ENCODE measurements at places on chromosomes 1 and 21.
A peak's percentile ranks its signal among the peaks of the same experiment; 100 is the strongest.

DNA sequence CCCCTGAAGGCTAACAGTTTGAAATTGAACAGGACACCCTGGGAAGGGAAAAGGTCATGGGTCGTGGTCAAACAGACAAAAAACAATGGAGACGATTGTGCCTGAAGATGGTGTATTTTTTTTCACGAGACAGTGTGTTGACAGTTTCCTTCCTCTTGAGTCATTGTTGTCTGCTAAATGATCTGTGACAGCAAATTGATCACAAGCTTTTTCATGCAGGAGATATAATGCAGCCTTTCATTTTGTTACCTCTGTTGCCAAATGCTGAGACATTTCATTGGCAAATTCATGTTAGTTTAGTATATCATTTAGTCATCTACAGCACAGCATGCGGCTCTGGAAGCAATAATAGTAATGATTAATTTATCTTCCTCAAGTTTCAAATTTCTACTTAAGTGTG is 27.7 kb downstream of the UBE2U start:
- no peak for DNase-seq

- no peak for DNase-seq
Measured at GRCh38 chr1:112575154-112575804, 43.7 kb downstream of the ST7L start.

DNA sequence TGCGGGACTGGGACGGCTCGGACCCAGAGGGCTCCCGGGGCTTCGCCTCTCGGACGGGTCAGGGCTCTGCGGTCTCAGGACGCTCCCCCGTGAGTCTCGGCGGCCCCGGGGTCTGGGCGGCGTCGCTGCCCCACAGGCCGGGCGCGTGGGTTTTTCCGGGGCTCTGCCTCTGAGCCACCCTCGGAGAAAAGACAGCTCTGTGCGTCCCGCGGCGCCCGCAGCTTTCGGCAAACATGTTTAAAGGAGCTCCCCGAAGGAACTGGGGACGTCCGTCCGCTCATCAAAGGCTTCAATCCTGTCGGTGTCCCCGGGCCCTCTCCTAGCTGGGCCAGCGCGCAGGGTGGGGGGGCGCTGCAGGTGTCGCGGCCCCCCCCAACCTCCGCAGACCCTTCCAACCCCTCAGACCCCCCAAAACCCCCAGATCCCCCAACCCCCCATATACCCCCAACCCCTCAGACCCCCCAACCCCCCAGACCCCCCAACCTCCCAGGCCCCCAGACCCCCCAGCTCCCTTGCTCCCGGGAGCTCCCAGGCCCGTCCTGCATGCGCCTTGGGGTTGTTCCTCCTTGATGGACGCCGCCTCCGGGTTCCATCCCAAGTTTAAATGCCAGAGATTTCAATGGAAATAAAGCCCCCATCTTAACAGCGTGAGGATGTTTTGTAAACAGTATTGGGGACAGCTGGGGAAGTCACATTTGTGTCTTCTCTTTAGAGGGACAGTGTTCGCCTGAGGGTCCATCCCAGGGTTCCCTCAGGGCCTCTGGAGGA is 996 bp upstream of the C1orf159 start:
- no peak for DNase-seq

GRCh38 chr1:151945725-151946722 is 36.7 kb upstream of the THEM4 start:
- DNase-seq: peak; percentile 100

GRCh38 chr1:37031429-37031828 is 2.9 kb downstream of the GRIK3 start:
- DNase-seq: no peak

DNA sequence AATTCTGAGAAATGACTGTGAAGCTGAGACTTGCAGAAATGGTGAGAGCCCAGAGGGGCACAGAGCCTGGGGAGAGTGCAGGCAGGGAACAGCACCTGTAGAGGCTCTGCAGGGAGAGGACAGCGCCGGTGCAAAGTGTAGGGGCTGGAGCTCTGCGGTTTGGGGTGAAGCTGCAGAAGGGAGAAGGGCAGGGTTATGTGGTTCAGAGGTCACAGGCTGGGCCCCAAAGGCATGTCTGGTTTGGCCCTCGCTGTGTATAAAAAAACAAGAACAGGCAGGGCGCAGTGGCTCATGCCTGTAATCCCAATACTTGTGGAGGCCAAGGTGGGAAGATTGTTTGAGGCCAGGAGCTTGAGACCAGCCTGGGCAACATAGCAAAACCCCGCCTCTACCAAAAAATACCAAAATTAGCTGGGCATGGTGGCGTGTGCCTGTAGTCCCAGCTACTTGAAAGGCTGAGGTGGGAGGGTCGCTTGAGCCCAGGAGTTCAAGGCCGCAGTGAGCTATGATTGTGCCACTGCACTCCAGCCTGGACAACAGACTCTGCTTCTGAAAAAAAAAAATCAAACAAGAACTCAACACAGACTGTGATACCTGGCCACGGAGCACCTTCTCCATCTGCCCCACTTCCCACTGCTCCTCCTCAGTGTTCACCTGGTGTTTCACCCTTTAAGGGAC is 29.1 kb downstream of the SERINC2 start:
- no peak for DNase-seq

GRCh38 chr1:60952612-60953111 is 129.7 kb upstream of the NFIA start:
- DNase-seq: no peak

GRCh38 chr1:29123887-29124365 is at the start of gene TMEM200B:
TMEM200B (minus strand) TSS chr1:29123903; CDS start chr1:29121828, 2,075 bp downstream.
- no peak for DNase-seq

DNA sequence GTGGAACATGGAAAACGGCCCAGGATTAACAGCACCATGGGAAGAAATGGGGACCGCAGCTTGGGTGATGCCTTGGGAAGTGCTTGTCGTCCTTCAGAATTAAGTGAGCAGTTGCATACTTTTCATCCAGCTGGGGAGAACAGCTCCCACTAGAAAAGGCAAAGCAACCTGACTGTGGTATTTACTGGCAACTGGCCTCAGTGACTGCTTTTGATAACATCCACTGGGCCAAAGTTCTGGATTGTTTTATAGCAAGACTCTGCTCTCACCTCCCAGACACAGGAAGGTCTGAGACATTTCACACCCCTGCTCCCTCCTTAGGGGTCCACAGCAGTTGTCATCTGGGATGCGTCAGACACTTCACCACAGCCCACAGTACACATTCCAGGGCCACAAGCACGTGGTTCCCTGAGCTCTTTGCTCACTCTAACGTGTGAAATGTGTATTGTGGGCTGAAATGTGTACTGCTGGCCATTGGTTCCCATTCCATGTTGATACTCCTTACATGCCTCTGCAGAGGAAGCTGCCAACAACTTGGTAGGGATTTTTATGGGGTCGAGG is 6.6 kb downstream of the PAPPA2 start:
- DNase-seq: no peak

DNA sequence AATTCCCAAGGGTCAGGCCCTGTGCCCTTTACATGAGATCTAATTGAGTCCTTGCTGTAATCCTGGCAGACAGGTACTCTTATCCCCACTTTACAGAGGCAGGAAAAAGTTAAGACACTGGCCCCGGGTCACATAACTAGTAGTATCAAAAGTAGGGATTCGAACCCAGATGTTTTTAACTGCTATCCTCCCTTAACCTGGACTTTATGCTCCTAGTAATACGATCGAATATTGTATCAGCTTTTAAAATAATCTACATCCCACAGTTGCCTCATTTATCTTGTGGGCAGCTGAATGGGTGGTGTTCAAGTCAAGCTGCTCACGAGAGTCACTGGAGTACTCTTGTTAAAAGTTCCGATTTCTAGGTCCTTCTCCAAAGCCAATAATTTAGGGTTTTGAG is 25.5 kb upstream of the TMEM51 start:
- DNase-seq: no peak

DNA sequence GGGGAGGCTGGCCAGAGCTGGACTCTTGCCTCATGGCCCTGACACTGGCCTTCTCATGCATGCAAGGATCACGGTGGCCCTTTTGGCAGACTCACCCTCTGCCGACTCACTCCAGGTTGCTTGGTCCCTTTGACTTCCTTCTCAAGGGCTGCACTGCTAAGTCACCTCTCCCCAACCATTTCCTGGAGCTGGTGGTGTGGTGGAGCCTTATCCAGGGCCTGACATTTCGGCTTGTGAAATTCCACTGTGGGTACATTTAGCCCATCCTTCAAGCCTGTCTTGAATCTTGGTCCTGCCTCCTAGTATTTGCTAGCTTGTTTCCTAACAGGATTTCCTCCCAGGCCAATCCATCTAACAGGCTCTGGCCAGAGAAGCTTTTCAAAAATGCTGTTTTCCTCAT is 52.6 kb upstream of the JUN start:
- DNase-seq: no peak

DNA sequence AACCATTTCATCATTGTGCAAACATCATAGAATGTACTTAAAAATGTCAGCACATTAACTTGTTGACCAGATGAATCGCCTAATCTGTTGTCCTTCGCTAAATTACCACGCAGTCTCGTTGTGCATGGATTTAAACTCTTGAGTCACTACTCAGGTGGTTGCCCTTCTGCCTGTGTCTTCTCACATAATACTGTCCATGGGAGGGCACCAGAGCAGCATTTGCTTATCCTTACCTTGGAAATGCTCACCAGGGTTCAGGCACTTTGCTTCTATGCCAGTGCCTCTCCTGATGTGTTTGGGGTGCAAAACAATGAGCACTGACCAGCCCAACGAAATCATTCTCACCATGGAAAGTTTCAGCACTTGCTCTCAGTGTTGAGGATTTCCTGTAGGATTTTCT is 559.9 kb downstream of the RWDD3 start:
- DNase-seq: no peak

GRCh38 chr1:19009882-19010321 is 53.4 kb upstream of the IFFO2 start:
- DNase-seq: no peak

GRCh38 chr1:60988891-60989290 is 93.5 kb upstream of the NFIA start:
- DNase-seq: no peak

DNA sequence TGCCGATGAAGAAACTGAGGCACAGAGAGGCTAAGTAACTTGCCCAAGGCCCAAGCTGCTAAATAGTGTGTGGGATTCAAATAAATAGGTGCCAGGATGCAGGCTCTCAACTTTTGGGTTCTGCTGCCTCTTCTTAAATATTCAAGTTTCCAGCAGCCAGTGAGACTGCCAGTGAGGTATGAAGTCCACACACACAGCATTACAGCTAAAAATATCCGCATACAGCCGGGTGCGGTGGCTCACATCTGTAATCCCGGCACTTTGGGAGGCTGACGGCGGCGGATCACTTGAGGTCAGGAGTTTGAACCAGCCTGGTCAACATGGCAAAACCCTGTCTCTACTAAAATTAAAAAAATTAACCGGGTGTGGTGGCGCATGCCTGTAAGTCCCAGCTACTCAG is 78.4 kb upstream of the DIRAS3 start:
- DNase-seq: no peak

GRCh38 chr1:235649368-235650163 is at the start of gene GNG4:
GNG4 (minus strand) TSS chr1:235649784; CDS start chr1:235583838, 65,946 bp downstream.
- peak; percentile 60 for DNase-seq

DNA sequence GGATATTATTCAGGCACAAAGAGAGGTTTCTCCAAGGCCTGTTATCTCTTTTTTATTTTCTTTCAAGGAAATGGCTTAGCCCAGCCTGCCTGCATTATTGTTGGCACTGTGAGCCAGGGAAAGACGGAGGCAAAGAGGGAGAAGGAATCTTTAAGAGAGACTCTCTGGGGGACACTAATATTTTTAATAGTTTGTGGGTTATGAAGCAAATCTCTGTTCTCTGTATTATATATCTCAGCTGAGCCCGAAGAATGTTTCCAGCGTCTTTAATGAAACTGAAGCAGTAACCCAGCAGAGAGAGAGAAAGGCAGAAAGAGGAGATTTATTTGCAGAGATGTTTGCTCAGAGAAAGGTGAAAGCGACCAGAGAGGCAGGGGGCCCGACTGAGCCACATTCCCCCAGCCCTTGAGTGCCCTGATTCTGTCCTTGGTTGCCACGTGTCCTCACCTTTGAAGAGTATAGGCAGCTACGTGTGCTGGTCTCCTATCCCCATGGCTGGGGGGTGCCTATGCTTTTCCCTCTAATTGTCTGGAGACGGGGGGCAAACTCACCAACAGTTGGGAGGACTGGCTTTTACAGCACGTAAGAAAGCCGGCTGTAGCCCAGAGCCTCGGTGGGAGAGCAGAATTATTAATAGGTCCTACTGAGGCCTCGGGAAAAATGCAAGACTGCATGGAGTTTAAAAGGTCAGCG is 166.4 kb downstream of the TRABD2B start:
- DNase-seq: no peak

DNA sequence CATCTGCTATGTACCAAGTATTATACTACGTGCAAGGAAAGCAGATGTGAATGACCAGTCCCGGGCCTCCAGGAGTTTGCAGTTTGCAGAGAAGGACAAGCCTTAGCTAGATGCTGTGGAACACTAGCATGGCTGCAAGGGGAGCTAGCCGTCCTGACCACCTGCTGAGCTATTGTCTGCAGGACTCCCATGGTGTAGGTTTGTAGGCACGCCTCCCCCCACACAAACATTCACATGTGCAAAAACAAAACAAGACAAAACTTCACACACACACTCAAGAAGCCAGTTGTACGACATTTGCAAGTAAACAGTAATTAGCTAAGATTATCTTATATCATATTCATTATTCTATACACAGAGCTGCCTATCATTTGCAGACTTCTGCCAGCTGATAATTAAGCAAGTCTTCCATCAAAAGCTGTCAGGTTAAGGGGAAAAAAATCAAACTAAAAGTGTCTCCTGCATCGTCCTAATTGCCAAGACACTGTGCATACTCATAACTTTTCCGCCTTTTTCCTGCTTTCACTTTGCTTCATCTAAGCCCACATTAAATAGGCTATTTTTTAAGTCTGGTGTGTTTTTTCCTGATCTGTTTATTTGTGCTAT is 10.7 kb upstream of the HNRNPU start:
- DNase-seq: no peak
